Activated naive CD8-positive, alpha-beta T cell treated with anti-CD3 and anti-CD28 coated beads for 36 hours (primary cell): ENCODE measurements at places on chromosomes 3 and 15. TPM values are rescaled to one million over a fixed set of nuclear protein-coding genes. Genes with fewer than 3 reads are reported as not detected.

- peaks cover 41% of the 10 kb centered on the region for H3K4me1 ChIP-seq
- no peaks in the 10 kb centered on the region for H3K27me3 ChIP-seq
- H3K27ac ChIP-seq, result peak within 1 kb of the TSS; percentile 97
- H3K36me3 ChIP-seq, result peaks cover 37% of the 10 kb centered on the region
- peak; percentile 99 for DNase-seq
These were observed at the start of gene SNRPA1 for GRCh38 chr15:101294731-101295606. SNRPA1 (minus strand) TSS chr15:101295248; CDS start chr15:101295178, 70 bp downstream.

Gene MESP2
- total RNA-seq, result not detected

DNA sequence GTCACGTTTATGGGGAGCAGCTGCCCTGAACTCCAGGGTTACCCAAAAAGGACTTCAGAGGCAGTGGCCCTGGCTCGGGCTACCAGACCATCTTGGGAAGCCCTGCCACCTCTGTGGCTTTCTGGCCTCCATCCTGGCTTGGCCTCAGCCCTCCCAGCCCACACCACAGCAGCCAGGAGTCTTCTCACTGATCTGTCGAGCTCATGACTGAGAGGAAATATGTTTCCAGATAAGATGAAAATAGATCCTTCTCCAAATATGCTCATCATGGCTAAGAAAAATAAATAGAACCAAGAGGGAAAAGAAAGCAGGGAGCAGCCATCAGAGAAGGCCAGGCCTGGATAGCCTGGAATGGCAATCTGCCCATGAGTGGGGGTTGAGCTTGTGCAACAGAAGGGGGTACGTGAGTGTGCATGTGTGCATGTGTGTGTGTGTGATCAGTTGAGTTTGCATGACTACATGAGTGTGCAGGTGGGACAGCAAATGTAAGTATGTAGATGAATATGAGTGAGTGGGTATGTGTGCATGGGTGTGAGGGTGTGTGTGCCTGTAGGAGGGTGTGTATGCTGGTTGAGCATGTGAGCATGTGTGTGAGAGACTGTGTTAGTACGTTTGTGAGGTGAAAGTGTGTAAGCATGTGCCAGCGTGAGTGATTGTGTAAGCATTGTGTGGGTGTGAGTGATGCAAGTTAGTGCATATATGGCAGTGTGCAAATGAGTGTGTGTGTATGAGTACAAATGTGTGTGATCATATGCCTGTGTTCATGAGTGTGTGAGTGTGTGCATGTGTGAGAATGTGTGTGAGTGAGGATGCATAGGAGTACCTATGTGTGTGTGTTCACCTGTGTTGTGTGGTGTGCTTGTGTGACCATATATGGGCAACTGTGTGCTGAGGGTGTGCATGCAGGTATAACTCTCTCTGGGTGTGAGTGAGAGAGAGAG lies 9.9 kb upstream of the RFT1 start:
- H3K27ac ChIP-seq, result no peak overlapping the region
- H3K4me3 ChIP-seq, result no peak overlapping the region
- H3K27me3 ChIP-seq, result no peaks in the 10 kb centered on the region
- no peaks in the 10 kb centered on the region for H3K4me1 ChIP-seq
- no peak for DNase-seq

Gene ST3GAL6
- total RNA-seq, result 0.58 TPM

- H3K4me3 ChIP-seq, result no peak overlapping the region
- H3K36me3 ChIP-seq, result peaks cover 3% of the 10 kb centered on the region
- no peak for DNase-seq
- H3K27me3 ChIP-seq, result no peaks in the 10 kb centered on the region
These were observed 101.0 kb upstream of the LPP start for GRCh38 chr3:188053036-188053340.

- no peaks in the 10 kb centered on the region for H3K4me1 ChIP-seq
- H3K4me3 ChIP-seq, result no peak overlapping the region
- no peaks in the 10 kb centered on the region for H3K36me3 ChIP-seq
These were observed 29.0 kb upstream of the TBC1D21 start for GRCh38 chr15:73844356-73844755.

GRCh38 chr3:52925405-52926313 lies 28.3 kb upstream of the STIMATE start:
- peaks cover 6% of the 10 kb centered on the region for H3K36me3 ChIP-seq
- no peaks in the 10 kb centered on the region for H3K4me1 ChIP-seq

GRCh38 chr3:187942658-187943241 lies 197.5 kb upstream of the BCL6 start:
- no peak for DNase-seq
- H3K27me3 ChIP-seq, result peaks cover 5% of the 10 kb centered on the region
- peaks cover 3% of the 10 kb centered on the region for H3K4me1 ChIP-seq
- no peaks in the 10 kb centered on the region for H3K36me3 ChIP-seq
- no peak overlapping the region for H3K4me3 ChIP-seq

Gene STAG1
- total RNA-seq, result 44.6 TPM

DNA sequence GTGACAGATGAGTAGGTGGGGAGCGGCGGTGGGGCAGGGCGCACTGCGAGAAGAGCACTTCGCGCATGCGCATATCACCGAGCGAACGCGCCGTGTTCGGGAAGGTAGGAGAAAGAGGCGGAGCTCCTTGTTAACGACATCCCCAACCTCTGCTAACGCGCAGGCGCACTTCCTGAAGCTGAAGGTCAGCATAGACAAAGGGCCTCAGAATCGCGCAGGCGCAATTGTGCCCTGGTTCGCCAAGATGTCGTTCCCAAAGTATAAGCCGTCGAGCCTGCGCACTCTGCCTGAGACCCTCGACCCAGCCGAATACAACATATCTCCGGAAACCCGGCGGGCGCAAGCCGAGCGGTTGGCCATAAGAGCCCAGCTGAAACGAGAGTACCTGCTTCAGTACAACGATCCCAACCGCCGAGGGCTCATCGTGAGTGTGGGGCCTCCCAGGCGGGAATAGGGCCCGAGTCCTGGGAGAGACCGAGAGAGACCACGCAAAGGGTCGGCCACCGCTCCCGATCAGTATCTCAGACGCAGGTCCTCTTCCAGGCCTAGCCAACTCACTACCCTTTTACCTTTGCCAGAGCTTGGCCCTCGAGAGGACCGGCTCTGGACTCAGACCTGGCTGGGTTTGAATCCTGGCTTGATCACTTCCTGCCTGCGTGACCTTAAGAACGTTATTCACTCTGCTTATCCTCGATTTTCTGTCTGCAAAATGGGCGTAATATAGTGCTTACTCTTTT lies at the start of gene NDUFB4:
Gene NDUFB4 (plus strand): TSS at position 221 of the 737 bp plus-strand sequence. CDS start 24 bp downstream, at position 245.
- H3K27me3 ChIP-seq, result peaks cover 2% of the 10 kb centered on the region
- peak within 1 kb of the TSS; percentile 92 for H3K27ac ChIP-seq
- DNase-seq, result peak; percentile 94
- H3K36me3 ChIP-seq, result peaks cover 5% of the 10 kb centered on the region
- H3K4me1 ChIP-seq, result peaks cover 12% of the 10 kb centered on the region

Gene SI
- not detected for total RNA-seq

GRCh38 chr3:149384911-149385321 lies 7.5 kb upstream of the TM4SF1 start:
- DNase-seq, result no peak
- H3K36me3 ChIP-seq, result no peaks in the 10 kb centered on the region
- H3K27me3 ChIP-seq, result peaks cover 3% of the 10 kb centered on the region
- H3K27ac ChIP-seq, result no peak overlapping the region
- no peaks in the 10 kb centered on the region for H3K4me1 ChIP-seq

- peaks cover 14% of the 10 kb centered on the region for H3K27me3 ChIP-seq
- DNase-seq, result no peak
- H3K27ac ChIP-seq, result peak overlapping the region; percentile 59
- H3K4me3 ChIP-seq, result peak overlapping the region; percentile 22
- H3K36me3 ChIP-seq, result no peaks in the 10 kb centered on the region
These were observed 46.8 kb downstream of the BHLHE40 start for GRCh38 chr3:5026046-5026362.

Gene LRRN1
- 2.7 TPM for total RNA-seq

- H3K36me3 ChIP-seq, result no peaks in the 10 kb centered on the region
- peaks cover 18% of the 10 kb centered on the region for H3K27me3 ChIP-seq
- H3K27ac ChIP-seq, result no peak overlapping the region
- no peak for DNase-seq
- H3K4me1 ChIP-seq, result peaks cover 8% of the 10 kb centered on the region
- H3K4me3 ChIP-seq, result no peak overlapping the region
These were observed 49.4 kb upstream of the HES1 start for GRCh38 chr3:194086388-194087075.

DNA sequence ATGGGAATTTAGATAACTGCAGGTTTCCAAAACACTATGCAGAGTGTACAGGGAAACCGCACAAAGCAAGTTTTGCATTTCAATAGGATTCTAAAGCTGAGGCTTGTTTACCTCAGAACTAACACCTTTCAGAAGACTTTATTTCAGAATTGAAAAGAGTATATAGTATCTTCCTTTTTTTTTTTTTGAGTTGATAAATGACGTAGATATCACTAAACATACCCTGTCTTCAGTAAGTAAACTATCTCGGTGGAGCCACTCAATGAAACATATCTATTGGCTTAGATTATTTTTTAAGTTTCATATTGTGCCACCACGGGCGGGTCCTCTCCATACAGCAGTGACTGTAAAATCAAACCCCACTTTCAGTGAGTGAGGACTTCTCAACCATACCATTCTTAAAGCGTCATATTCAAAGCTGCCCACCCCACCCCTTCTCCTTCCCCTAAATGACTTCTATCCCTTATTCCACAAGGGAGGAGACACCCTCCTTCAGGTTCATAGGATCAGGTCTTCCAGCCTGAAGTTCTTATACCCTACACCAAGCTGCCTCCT lies 2.0 kb upstream of the TBL1XR1 start:
- peak overlapping the region; percentile 93 for H3K27ac ChIP-seq
- DNase-seq, result no peak
- H3K4me3 ChIP-seq, result peak overlapping the region; percentile 67
- H3K36me3 ChIP-seq, result peaks cover 21% of the 10 kb centered on the region

DNA sequence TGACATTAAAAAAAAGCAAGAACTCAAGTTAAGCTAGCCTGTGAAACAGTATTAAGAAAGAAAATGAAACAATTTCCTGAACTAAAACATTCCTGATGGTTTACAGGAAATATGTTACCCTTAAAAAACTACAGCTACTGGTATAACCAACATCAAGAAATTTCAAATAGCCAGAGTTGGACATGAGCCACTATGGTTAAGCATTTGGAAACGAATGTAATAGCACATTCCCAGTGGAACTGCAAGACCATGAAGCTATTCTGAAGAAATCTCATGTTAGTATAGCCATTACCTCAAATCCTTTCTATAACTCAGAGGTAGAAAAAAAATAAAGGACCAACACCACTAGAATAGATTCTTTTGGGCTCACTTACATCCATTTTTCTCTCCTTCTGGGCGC lies 30.2 kb downstream of the CPNE4 start:
- no peak overlapping the region for H3K4me3 ChIP-seq
- H3K27ac ChIP-seq, result no peak overlapping the region
- no peaks in the 10 kb centered on the region for H3K4me1 ChIP-seq
- DNase-seq, result no peak
- peaks cover 7% of the 10 kb centered on the region for H3K27me3 ChIP-seq
- H3K36me3 ChIP-seq, result no peaks in the 10 kb centered on the region

Gene TMEM212
- total RNA-seq, result not detected

- DNase-seq, result no peak
- peaks cover 34% of the 10 kb centered on the region for H3K36me3 ChIP-seq
- peaks cover 18% of the 10 kb centered on the region for H3K4me1 ChIP-seq
- no peak overlapping the region for H3K4me3 ChIP-seq
These were observed 23.1 kb downstream of the HEG1 start for GRCh38 chr3:125032683-125033082.

Gene LRRIQ4
- 0.18 TPM for total RNA-seq

Gene DLEC1
- total RNA-seq, result 0.52 TPM

- peaks cover 12% of the 10 kb centered on the region for H3K36me3 ChIP-seq
- no peak overlapping the region for H3K4me3 ChIP-seq
- no peaks in the 10 kb centered on the region for H3K27me3 ChIP-seq
These were observed 4.0 kb upstream of the SMCO1 start for GRCh38 chr3:196518966-196519717.

DNA sequence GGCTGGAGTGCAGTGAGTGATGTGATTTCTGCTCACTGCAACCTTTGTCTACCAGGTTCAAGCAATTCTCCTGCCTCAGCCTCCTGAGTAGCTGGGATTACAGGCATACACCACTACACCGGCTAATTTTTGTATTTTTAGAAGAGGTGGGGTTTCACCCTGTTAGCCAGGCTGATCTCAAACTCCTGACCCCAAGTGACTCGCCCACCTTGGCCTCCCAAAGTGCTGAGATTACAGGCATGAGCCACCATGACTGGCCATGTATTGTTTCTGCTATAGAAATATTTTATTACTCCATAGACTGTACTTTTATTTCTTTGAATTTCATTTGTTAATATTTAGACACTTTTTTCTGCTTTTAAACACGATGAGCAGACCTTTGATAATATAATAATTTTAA lies 60.4 kb downstream of the GTF2E1 start:
- no peaks in the 10 kb centered on the region for H3K4me1 ChIP-seq
- no peak overlapping the region for H3K4me3 ChIP-seq
- no peak for DNase-seq
- H3K27me3 ChIP-seq, result peaks cover 4% of the 10 kb centered on the region
- H3K27ac ChIP-seq, result no peak overlapping the region

Gene SRP14
- total RNA-seq, result 161 TPM

GRCh38 chr15:55959744-55960447 lies 33.5 kb downstream of the NEDD4 start:
- H3K36me3 ChIP-seq, result peaks cover 11% of the 10 kb centered on the region
- no peaks in the 10 kb centered on the region for H3K4me1 ChIP-seq
- H3K27ac ChIP-seq, result no peak overlapping the region
- H3K27me3 ChIP-seq, result no peaks in the 10 kb centered on the region
- no peak overlapping the region for H3K4me3 ChIP-seq
- no peak for DNase-seq

DNA sequence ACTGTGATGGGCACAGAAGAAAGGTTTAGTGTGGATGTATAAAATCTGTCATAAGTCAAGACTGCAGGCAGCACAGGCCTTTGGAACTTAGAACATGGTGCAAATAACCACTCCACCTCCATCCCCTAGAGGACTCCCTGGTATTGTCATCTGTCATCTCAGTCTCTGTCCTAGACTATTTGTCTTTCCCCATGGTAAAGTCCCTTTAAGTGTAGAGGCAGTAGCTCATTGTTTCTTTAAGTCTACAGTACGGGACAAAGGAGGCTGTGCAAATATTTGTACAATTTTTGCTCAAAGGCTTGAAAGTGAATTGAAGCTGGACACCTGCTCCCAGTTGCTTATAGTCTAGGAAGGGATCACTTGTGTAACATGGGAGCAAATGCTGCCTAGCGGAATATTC lies 3.2 kb upstream of the PXYLP1 start:
- peaks cover 16% of the 10 kb centered on the region for H3K4me1 ChIP-seq
- DNase-seq, result no peak
- no peak overlapping the region for H3K27ac ChIP-seq
- no peak overlapping the region for H3K4me3 ChIP-seq

DNA sequence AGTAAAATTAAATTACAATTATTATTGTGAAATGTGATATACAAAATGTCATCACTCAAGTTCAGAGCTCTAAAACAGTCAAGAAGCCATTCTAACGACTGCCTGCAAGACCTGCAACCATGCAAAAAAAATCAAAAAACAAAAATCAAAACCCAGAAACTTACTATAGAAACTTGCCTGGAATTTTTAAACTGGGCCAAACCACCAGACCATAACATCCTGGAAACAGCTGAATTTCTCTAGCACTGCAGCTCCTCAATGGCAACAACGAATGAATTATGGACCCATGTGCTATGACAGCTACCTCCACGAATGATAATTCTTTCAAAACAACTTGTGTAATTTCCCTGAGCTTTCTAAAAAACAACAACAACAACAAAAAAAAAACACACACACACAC lies 130.0 kb upstream of the KCNMB2 start:
- H3K27ac ChIP-seq, result no peak overlapping the region
- DNase-seq, result no peak
- H3K27me3 ChIP-seq, result peaks cover 12% of the 10 kb centered on the region
- no peaks in the 10 kb centered on the region for H3K36me3 ChIP-seq

GRCh38 chr3:197613199-197613598 lies 57.4 kb upstream of the BDH1 start:
- H3K4me1 ChIP-seq, result peaks cover 16% of the 10 kb centered on the region
- H3K27ac ChIP-seq, result peak overlapping the region; percentile 68
- H3K27me3 ChIP-seq, result no peaks in the 10 kb centered on the region
- no peak overlapping the region for H3K4me3 ChIP-seq

Gene SLC25A20
- total RNA-seq, result 19.2 TPM
